ENCODE measurements at places on chromosomes 5 and 9.

DNA sequence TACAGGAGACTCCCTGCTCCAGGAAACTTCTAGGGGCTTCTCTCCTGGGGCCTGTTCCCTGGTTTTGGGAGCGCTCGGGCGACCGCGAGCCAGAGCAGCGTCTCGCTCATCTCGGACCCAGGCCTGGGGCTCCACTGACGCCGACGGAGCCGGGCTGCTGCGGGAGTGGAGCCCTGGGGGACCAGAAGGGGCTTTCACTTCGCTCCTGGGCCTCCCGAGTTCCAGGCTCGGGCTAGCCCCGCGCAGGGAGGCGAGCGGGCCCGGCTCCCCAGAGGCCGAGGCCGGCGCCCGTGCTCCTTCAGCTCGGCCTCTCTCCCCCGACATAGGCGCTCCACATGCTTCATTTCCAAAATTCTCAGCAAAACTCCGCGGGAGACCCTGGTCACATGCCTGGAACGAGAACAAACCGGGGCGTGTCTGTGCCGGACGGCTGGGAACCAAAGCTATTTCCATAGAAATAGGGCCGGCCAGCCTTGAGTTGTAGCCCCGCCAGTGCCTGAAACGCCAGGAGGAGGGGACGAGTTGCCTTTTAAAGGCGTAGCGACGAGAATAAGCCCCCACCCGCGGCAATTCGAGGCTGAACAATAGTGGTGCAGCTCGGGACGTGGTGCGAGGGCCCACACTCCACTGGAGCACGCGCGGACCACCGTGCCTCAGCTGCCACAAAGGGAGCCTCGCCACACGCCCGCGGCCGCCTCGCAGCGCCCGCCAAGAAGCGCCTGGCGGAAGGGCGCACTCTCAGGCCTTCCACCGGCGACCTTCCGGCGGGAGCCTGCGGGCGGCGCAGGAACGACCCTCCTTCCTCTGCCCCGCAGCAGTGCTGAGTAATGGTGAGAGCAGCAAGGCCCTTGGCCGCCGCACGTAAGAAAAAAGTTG lies 1.1 kb upstream of the G3BP1 start:
- DNase-seq, result peak; percentile 23

- no peak for DNase-seq
These were observed 14.0 kb upstream of the GPR151 start for GRCh38 chr5:146529984-146530383.

DNA sequence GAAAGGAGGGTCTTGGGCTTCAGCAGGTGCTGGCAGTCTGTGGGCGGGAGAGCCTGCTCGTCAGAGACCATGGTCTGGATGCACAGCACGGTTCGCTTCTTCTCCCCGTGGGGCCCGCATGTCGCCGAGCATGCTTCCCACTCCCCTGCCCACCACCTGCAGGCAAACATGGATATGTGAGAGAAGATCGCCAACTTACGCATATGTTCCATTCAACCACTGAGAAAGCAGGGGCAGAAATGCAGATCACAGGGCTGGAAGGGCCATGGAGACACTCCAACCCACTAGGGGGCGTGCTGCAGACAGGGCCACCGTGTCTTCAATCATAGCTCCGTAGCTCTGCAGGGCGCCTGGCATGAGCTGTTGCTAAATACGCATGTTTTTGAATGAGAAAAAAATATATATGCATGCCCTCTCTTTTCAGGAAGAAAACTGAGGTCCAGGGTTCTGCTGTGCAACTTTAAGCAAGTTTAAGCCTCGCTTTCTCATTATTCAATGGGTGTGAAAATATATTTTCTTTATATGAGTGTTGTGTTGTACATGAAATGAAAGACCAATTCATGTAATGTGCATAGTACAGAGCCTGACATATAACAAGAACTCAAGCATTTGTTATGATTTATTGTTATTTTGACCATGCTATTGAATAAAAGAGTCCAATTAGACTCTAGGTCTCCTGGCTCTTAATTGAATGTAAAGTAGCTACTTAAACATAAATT lies 148.0 kb downstream of the TARS1 start:
- no peak for DNase-seq

GRCh38 chr9:127088724-127089615 lies 33.5 kb downstream of the ANGPTL2 start:
- no peak for DNase-seq

- DNase-seq, result no peak
These were observed 6.7 kb downstream of the ADRB2 start for GRCh38 chr5:148833122-148833521.

GRCh38 chr5:104265531-104266140 lies 703.0 kb upstream of the NUDT12 start:
- DNase-seq, result no peak

GRCh38 chr5:138458384-138458783 lies 6.9 kb upstream of the EGR1 start:
- DNase-seq, result no peak

DNA sequence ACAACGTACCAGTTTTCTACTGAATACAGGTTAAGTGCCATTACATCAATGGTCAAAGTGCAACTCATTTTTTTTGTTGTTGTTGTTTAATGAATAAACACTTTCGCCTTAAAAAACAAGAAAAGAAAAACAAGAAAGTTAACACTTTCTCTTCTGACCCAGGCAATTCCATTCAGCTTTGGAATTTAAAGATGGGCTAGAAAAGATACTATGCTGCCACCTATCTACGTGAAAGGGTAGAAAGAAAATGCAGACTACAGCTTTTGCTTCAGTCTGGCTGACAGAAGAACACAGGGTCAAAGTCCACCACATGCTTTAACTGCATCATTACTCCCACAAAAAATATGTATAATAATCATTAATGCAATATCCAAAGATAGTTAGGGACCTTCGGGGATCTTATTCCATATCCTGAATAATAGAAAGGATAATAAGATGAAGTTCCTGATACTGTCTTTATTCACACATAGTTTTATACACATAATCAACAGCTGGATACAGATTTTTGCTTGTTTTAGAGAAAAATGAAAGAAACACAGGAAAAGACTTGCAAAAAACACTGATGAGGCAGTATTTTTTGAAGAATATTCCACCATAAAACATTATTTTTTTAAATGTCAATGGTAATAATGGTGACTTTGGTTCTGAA lies 40.4 kb downstream of the ZDHHC21 start:
- no peak for DNase-seq

- DNase-seq, result no peak
These were observed 58.4 kb downstream of the DAPK1 start for GRCh38 chr9:87556039-87556438.

DNA sequence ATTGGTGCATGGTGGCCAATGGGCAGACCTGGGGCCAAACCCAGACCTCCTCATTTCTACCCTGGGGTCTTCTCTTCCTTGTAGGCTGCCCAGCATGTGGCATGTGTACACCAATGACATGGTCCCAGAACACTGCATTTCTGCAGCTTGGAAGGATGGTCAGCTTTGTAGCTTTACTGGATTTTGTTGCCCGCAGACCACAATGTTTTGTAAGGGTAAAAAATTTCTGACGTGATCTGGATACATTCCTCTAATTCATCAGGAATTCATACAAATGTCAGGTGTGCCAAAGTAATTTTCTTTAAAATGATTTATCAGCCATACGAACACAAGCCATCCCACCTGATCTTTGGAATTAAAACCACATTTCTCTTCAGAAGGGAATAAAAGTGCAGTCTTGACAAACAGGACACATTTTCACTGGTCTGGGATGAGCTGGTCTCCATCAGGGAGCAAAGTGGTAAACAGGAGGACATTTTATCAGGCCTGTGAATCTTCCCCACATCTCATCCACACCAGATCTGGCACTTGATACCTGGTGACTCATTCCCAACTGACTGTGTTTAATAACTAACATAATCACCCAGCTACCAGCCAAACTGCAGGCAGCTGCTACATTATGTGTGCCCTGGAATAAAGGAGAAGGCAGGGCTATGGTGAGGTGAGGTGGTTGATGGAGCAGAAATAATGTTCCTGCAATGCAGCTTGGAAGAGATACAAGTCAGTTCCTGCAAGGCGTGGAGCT lies 103.9 kb downstream of the SPOCK1 start:
- DNase-seq, result no peak

DNA sequence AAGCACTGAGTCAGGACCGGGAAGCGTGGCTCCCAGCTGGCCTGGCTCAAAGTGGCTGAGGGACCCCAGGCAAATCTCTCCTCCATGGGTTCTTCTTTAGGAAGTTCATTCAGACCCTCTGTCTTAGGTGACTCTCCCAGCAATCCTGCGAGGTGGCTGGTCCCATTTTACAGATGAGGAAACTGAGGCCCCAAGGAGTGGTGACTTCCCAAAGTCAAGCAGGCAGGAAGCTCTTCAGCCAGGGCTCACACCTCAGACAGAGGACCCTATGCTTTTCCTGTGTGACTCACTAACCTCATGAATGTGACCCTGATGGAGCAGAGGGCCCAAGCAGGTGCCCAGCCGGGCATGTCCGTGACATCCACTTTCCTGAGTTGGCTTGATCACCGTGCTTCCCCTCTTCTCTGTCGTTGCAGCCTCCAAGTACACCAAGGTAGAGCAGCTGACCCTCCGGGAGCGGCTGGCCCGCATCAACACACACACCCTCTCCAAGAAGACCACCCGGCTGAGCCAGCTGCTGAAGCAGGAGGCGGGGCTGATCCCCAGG lies 36.5 kb downstream of the ARHGEF37 start:
- DNase-seq, result no peak

- DNase-seq, result no peak
These were observed 35.1 kb downstream of the ADRA1B start for GRCh38 chr5:159951387-159951786.

DNA sequence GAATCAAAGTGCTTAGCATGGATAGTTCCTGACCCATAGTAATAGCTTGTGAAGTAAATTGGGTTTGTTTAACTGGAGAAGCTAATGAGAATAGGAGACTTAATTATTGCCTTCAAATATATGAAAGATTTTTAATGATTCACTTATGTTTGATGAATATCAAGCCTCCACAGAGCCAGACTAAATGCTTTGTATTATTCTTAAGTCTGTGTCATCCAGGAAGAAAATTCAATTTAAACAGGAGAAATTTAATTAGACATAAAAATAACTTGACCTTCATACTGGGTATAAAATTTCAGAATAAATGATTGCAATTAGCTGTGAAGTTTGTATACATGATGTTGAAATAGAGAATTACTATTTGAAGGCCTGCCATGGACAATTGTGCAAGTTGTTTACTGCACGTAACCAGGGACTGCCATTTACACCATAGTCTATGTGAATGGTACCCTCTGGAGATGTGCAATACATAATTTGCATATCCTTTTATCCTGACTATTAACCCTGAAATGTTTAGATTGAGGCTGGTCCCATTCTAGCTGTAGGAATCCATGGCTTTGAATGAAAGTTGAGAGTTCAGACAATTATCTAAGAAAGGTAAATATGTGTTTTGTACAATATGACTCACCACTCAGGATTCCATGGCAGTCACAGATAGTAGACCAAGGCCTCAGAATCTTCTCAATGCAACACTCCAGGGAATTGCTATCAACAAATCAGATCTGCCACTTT lies 133.5 kb upstream of the IL12B start:
- DNase-seq, result no peak

- DNase-seq, result no peak
These were observed 220.6 kb upstream of the MAP3K1 start for GRCh38 chr5:56594792-56595191.

GRCh38 chr5:142972064-142972570 lies 201.9 kb downstream of the ARHGAP26 start:
- DNase-seq, result no peak

DNA sequence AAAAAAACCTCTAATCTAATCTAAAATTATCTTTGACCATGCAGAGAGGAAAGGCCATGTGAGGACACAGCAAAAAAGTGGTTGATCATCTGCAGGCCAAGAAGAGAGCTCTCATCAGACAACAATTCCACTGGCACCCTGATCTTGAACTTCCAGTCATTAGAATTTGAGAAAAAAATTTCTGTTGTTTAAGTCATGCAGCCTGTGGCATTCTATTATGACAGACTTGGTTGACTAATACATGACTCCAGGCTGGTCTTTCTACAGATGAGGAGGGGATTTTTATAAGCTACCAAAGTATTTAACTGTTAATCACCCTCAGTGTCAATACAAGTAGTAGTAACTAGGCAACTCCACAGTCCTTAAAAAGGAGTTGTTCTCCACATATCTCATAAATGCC lies 358.5 kb upstream of the RGMB start:
- no peak for DNase-seq

DNA sequence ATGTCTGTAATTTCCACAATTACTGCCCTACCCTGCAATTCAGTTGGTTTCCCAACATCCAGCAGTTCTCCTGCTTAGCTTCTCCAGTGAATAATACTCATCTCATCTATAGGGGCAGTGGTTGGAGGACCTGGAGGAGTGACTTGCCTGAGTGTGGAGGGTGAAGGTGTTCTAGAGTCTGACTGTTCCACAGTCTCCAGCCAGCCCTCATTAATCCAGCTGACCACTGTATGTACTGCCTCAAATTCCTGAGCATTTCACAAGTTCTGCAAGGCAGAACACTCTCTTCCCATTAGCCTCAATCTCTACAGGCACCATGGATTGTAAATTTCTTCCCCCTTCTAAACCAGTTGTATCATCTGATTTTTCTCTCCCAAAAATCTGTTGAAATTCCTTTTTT lies 147.4 kb upstream of the NFIL3 start:
- DNase-seq, result no peak
